ENCODE measurements at places on chromosomes 5 and 9.

- DNase-seq, result no peak
Measured at GRCh38 chr5:115855959-115856358, 14.2 kb downstream of the AP3S1 start.

- DNase-seq, result no peak
Measured at GRCh38 chr5:16437977-16438376, 27.6 kb downstream of the ZNF622 start.

DNA sequence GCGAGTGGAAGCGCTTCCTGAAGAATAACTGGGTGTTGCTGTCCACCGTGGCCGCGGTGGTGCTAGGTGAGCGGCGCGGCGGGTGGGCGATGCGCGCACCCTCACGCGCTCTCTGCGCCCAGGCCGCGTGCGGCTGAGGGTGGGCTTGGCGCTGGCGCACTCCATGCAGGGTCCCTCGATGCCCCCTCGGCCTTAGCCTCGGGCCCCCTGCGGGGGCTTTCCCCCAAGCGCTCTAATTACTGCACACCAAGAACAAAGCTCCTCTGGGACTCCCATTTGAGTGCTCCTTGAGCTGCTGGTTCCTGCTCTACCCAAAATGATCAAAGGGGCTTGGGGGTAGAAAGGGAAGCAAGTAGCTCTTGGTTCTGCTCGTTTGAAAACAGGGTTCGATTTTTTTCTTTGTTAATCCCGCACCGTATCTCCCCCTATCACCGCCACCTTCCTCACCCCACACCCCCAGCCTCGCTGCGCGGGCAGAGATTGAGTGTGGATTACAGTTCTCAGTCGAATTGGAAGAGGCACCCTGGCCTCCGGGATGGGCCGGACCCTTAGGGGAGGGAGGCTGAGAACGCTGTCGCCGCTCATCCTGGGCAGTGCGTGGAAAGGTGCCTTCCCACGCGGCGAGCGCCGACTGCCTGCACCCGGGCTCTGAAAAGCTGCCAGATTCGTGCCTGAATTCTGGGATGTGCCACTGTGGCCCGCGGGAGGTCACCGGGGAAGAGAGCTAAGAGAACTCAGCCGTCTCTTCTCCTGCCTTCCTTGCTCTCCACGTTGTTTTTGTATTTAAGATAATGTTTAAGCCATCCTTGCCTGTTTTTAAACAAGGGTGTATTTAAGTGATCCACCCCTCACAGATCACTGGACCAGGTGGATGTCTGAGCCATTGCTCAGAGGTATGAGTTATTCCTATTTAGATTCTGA is 697 bp downstream of the SLC1A1 start:
- no peak for DNase-seq

DNA sequence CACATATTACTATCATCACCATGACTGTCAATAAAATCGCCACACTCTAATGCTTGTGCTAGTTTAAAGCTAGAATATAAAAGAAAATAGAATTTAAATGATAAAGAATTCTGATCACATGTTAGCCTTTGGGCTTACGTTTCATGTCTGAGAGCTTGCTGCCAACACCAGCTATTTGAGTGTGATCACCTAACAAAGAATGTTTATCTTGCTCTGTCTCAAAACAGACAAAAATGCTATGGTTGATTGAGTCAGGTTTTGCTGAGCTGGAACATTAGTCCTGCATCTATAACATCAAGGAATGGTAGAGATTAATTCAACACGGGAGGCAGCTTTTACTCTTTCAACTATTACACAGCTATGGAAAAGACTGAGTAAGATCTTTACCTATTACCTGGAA is 50.7 kb downstream of the MSX2 start:
- no peak for DNase-seq

- DNase-seq, result no peak
Measured at GRCh38 chr5:142746532-142747433, 23.4 kb upstream of the ARHGAP26 start.

- DNase-seq, result no peak
Measured at GRCh38 chr5:79020861-79021561, 35.9 kb upstream of the ARSB start.

GRCh38 chr5:111229871-111230810 is 6.0 kb downstream of the CAMK4 start:
- no peak for DNase-seq

DNA sequence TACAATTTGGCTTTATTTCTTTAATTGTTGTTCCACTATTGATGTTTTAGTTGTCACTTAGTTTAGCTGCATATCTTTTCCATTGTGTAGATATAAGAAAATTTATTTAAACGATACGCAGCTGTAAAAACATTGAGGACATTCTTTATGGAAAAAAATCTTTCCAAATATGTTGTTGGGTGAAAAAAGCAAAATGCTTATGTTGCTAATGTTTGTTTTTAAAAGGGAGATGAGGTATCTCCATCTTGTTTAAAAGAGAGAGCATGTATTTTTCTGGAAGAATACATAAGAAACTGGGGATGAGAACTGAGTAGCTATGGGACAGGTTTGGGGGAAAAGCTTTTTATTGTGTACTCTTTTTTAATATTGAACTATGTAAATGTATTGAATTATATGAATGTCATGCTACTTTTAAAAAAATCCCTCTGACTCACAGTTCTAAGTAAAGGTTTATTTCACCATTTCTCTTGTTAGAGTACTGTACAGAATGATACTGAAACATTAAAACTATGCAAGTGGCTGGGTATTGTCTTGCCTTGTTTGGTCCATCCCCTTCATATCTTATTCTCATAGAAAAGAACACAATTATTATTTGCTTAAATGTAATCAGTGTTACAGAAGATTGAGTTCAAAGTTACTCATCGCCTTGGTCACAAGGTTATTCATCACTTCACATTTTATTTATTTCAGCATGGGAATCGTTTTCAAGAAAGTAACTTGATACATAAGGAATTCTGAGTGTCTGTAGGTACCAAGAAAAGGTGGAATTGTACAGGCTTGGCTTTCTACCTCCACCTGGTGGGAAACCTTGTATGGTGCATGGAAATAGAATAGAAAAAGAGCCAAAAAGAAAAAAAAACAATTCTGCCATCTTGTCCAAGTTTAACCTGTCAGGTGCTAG is 85.8 kb downstream of the RIC1 start:
- no peak for DNase-seq

GRCh38 chr9:22039258-22039657 is 30.2 kb upstream of the CDKN2B start:
- DNase-seq, result no peak

DNA sequence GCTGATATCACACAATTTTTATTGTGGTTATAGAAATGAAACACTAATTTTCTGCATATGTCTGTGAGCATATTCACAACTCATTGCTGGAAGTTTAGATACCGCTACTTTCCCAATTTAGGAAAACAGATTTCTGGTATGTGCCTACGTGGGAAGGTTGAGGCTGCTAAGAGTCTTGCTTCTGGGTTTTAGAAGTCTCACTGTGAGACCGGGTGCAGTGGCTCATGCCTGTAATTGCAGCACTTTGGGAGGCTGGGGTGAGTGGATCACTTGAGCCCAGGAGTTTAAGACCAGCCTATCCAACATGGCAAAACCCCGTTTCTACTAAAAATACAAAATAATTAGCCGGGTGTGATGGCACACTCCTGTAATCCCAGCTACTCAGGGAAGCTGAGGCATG is 39.6 kb downstream of the UBAP1 start:
- no peak for DNase-seq

- DNase-seq, result no peak
Measured at GRCh38 chr9:79973627-79974026, 401.9 kb downstream of the TLE4 start.

DNA sequence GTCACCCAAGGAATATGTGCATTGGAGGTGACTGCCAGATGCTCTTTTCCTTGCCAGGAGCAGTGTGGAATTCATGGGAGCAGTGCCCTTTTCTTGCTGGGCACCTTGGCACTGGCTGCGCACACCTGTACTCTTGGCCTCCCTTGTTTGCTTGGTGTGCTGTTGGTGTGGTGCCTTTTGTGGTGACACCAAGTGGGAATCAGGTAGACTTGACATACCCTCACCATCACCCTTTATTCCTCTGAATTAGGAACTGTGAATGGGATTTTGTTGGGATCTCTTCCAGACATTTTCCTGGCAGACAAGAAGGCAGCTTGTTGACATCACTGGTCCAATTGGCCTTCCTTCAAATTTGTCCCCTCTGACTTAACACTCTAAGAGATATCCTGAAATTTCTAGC is 82.3 kb downstream of the RAI14 start:
- no peak for DNase-seq

DNA sequence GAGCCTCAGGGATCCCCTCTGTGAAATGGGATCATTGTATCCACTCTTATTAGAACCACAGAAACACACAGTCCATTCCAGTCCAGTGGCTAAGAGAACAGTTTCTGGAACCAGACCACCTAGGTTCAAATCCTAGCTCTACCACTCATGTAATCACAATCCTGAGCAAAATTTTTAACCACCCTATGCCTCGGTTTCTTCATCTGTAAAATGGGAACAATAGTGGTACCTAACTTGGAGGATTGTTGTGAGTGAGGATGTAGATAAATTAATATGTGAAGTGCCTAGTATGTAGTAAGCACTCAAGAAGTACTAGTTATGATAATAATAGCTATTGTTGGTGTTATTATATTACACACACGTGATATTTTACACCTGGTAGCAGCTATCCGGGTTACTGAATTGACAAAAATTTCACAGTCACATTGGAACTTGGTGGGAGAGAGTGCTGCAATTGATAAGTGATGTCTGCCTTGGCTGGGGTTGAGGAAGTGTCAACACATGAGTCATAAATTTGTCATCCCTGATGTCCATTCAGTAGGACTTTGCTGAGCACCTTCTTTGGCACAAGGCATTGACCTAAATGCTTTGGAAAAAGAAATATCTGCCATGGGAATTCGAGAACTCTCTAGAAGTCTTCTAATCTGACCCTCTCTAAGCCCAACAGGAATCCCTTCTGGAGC is 68.4 kb downstream of the COL27A1 start:
- no peak for DNase-seq

- DNase-seq, result no peak
Measured at GRCh38 chr5:14440223-14440581, 141.4 kb upstream of the OTULINL start.

- DNase-seq, result no peak
Measured at GRCh38 chr5:9212605-9213004, 333.3 kb downstream of the SEMA5A start.

DNA sequence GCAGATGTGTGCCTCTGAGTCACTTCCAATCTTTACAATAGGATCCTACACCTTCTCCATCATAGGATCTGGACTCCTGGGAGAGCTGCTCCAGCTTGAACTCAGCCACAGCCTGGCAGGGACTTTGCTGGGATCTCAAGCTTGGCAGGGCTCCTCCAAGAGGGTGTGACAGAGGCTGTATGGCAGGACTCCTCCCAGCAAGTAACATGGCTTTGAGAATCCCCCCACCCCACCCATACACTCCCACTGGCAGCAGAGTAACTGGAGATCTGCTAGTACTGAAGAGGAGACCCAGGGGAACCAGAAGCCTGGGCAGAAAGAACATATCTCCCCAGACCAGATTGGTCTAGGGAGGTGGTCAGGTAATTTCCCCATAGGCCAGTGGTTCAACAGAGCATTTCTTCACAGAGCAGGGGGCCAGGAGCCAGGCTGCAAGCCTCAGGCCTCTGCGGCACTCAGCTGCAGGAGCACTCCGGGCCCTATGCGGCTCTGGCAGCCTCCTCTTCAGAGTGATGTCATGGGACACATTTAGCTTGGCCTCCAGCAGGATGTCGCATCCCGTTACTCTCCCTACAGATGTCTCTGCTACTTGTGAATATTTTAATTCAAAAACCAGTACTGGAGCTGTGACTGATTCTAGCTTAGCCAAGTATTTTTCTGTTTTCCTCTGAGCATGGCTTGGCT is 1.7 kb upstream of the ACSL6 start:
- DNase-seq, result no peak

DNA sequence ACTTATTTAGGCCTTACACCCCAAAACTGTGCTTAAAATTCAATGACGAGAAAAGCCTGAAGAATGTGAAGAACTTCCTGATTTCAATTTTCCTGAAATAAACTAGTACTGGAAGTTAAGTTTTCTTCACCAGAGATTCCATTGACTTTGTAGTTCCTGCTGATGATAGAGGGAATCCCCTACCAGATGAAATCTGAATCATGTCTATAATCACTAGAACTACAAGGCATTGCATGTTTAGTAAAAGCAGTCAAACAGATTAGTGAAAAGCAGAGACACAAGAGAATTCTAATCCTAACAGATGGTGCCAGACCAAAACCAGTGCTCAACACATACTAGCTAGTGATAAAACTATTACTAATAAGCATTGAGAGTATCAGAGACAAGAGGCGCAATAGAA is 130.0 kb downstream of the PDE4D start:
- DNase-seq, result no peak

DNA sequence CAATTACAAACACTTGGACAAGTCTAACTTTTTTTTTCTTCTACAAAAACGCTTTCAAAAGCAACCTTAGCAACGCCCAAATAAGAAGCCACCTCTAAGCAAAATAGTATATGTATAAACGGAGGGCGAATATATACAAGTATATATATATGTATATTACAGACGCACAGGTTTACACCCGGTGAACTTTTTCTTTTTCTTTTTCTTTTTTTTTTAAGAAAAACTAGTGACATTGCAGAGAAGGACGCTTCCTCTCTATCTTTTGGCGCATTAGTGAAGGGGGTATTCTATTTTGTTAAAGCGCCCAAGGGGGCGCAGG is 200 bp downstream of the NPR3 start:
- DNase-seq, result peak; percentile 24

GRCh38 chr5:71972777-71973473 is 134.3 kb upstream of the MAP1B start:
- no peak for DNase-seq

- no peak for DNase-seq
Measured at GRCh38 chr5:74301576-74301975, 339.0 kb downstream of the ENC1 start.
